AG08396 (cell line): ENCODE measurements at places on chromosomes 2 and 18.

DNA sequence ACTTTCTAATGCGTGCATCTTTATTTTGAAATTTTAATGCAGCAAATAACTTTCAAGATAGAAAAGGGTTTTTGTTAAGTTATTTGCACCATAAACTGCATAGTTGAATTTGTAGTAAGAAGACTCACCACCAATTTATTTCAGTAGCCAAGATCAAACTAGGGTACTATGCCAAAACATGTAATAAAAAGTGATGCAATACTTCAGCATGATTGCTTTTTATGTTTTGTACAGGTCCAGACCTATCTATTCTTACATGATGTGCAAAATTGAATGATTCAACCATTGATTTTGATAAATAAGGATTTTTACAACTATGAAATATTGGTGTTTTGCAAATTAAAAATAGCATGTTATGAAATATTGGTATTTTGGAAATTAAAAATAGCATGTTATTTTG, 26.7 kb downstream of the AGPS start:
- DNase-seq, result no peak

GRCh38 chr18:45241271-45241670, 374.0 kb upstream of the SLC14A2 start:
- no peak for DNase-seq

DNA sequence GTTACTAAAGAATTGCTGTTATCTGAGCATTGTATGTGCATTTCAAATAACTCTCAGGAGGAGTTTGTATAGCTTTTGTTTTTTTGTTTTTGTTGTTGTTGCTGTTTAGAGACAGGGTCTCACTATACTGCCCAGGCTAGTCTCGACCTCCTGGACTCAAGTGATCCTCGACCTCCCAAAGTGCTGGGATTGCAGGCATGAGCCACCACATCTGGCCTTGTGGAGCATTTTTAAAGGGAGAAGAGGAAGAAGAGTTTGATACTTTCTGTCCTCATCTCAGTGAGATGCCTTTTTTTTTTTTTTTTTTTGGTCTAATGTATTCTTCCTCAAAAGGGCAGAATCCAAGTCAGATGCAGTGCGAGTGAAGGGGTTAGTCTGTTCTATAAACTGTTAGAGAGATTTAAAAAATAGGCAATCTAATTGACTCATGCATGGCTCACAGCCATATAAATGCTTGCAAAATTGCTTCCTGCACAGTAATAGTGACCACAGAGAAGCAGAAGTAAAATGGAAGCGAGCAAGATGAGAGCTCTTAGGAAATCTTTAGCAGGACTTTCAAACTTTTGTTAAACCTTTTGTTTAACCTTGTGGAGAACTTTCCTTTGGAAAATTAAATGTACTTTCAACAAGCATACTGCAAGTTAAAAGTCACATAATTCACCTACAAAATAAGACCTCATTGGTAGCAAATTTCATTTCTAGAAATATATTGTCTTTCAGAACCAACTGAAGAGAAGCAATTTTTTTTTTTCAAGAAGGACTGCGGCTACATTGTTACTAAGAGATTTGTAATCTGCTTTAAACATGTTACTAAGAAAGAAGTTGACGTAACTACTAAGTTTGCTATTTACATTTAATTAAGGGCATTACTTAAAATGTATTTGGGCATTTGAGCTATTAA, 52.3 kb upstream of the ROCK1 start:
- peak; percentile 74 for DNase-seq

GRCh38 chr2:188631037-188631809, 339.5 kb downstream of the GULP1 start:
- DNase-seq, result no peak

- DNase-seq, result peak; percentile 47
Observed at GRCh38 chr2:197804758-197805714, 643 bp downstream of the PLCL1 start.

DNA sequence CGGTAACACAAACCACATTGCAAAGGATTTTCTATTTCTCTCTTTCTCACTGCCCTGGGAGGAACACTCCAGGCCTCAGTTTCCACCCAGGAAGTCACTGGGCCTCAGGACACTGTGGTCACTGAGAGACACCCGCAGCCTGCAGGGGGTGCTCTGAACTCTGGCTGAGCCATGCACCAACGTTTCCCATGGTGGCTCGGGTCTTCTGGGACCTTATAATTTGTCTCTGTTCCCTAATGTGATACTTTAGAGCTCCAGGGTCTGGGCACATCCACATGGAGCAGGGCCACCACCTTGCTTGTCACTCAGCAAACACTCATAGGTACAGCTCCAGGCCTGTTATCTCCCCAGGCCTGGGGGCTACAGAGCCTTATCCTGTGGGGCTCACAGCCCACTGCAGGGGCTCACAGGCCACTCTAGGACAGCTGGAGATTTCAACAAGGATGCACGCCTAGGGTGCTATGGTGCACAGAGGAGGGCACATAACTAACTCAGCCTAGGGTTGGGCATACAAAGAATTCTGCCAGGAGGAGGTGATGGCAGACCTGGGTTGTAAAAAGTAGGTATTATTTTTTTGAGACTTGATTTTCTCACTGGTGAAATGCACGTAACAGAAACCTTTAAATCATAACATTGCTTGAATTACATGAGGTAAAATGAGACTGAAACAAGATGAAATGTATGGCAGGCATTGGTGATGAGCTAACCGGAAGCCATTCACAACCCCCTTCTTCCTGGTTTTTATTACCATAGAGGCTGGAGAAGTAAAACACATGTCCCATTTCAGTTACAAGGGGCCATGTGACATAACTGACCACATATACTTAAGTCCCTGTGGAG, 3.0 kb upstream of the HS1BP3 start:
- no peak for DNase-seq

DNA sequence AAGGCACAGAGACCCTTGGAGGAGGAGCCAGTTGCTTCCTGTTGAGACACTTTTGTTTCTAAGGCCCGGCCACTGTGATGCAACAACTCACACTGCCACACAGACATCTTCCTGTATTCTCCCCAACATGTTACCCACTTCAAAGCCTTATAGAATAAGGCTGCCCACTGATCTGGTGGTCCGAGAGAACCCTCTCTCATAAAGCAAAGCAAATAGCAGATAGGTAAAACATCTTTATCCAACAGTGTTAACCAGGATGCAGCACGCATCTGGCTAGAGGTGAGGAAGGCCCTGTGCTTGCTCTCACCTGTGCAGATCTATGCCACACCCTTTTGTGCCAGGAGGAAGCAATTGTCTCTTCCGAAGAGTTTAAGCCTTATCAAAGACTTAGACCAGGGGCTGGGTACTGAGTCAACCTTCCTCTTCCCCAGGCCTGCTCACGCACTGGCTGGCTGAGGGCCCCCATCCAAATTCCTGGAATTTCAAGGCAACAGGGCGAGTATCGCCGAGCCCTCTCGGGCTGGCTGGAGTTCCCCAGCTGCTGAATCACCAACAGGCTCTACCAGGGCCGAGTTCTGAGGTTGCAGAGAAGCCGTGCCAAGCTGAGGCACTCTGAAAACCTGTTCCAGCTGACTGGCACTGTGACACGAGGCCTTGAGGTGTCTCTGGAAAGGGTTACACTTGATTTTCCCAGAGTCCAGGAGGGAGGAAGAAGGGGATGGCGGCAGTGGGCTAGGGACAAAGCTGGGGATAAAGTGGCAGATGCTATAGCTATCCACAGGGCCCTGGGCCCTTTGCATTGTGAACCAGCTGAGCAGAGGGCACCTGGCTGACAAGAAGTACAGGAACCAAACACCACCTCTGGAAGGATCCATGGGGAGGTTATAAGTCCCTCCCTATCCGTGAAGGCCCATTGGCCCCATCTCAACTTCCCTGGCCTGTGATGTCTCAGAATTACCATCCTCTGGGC, 29.3 kb downstream of the TGFA start:
- DNase-seq, result peak; percentile 76

- DNase-seq, result peak; percentile 24
Observed at GRCh38 chr2:233480490-233481202, 85.9 kb downstream of the USP40 start.

DNA sequence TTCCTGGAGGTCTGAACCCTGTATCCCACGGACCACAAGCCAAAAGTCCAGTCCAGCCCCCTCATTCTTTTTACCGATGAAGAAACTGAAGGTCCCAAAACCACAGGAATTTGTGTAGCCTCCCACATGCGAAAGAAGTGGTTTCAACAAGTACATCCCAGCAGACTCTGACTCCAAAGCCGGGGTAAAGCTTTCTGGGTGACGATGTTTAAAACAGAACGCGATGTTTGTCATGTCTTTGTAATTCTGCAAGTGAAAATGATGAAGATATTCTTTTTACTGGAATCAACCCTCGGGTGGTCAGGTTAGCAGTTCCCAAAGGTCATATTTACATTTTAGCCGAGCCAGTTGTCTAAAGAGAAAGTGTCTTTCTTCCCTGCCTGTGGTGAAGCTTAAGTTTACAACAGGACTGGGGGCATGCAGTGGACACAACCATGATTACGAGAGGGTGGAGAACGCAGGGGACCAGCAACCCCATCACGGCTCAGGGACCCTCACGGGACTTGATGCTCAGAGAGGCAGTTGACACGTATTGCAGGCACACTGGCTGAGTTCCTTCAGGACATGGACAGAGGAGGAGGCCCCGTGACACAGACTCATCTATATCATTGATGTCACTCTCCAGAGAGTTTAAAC, 17.8 kb upstream of the TMEM131 start:
- DNase-seq, result peak; percentile 52

GRCh38 chr18:5966514-5966913, 71.2 kb upstream of the TMEM200C start:
- no peak for DNase-seq
